ENCODE measurements at places on chromosomes 5 and 9.

DNA sequence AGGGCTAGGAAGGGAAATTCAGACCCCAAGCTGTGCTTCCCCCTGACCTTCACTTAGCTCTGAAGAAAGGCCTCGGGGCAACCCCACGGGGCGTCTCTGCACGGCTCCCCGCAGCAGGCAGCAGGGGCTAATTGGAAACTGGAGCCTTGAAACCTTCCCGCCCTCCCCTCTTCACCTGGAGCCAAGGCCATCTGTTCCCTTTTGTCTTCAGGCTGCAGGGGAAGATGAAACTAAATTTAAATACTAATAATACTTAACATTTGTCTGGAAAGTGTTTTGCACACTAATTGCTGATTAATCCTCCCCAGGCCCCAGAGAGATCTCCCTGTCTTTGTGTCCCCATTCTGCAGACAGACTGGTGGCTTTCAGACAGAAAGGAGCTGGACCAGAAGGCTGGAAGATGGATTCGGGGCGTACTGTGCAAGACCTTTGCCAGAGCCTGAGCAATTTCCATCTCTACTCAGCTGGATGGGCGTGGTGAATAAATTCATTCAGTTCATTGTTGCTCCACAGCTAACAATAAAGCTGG is 34.1 kb upstream of the CPLX2 start:
- DNase-seq = no peak

- no peak for DNase-seq
These were observed 98.5 kb upstream of the LHFPL2 start for GRCh38 chr5:78747055-78747454.

GRCh38 chr5:31251032-31251431 is 57.5 kb downstream of the CDH6 start:
- no peak for DNase-seq

- no peak for DNase-seq
These were observed 73.7 kb downstream of the RCL1 start for GRCh38 chr9:4866239-4866969.

- DNase-seq = no peak
These were observed 43.7 kb upstream of the RFX3 start for GRCh38 chr9:3569529-3569928.

GRCh38 chr9:88191456-88191855 is 53.2 kb upstream of the SPATA31C2 start:
- DNase-seq = no peak

DNA sequence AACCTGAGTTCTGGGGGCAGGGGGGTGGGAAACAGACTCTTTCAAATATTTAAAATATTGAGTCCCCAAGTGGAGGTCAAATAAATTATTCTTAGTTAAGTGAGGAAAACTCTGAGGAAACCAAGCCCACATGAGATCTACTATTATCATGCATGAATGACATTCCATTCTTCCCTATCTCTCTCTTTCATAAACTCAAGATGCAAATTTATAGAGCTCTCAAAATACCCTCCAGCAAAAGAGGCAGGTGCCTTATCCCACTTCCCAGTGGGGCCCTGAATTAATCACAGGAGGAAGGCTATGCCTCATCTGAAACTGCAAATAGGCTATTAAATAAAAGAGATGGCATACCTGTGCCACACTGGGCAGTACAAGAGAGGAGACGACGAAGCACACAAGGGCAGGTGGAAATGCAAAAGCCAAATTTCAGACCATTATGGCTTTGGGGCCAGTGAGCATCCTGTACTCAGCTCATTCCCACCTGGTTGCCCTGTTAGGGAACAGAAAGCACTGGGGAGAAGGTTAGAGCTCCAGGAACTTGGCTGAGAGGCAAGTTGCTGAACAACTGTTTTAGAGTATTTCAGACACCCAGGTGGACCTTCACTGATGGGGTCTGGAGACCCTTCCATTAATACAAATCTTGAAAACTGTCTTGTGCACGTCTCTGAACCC is 102.2 kb upstream of the EQTN start:
- DNase-seq = no peak

GRCh38 chr5:136141561-136141960 is 8.9 kb downstream of the SMAD5 start:
- DNase-seq = no peak

GRCh38 chr9:107175816-107176435 is 107.2 kb upstream of the RAD23B start:
- no peak for DNase-seq

GRCh38 chr9:94771096-94771495 is 44.6 kb downstream of the AOPEP start:
- no peak for DNase-seq

DNA sequence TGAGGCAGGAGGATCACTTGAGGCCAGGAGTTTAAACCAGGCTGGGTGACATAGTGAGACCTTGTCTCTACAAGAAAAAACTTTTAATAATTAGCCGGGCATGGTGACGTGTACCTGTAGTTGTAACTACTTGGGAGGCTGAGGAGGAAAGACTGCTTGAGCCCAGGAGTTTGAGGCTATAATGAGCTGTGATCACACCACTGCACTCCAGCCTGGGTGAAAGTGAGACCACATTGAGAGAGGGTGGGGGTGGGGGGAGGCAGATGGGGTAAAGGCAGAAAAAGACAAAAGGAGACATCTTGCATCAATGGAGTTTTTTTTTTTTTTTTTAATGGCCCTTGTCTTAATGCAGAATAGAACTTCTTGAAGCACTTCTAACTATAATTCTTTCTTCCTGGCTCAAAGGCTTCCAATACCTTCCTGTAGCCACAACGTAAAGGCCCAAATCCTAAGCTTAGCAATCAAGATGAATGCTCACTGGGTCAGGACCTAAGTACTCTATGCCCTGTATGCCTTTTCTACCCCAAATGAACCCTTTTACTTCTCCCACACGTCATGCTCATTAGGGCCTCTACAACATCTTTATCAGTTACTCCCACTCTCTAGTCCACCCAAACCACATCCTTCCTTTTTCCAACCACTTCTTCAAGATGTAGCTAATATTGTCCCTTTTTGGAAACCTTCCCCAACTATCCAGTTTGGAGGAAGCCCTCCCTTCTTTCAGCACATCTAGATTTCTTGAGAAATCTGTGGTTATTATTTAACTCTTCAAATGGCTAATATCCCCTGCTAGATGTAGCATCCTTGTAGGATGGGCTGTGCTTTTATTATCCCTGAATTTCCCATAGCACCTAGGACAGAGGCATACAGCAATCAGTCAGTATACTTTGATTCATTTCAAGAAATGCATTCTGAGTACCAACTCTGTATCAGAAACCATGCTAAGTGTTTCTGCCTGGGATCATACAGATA is 40.8 kb downstream of the CSF2 start:
- DNase-seq = no peak

GRCh38 chr5:62268234-62268633 is 37.8 kb upstream of the KIF2A start:
- peak; percentile 69 for DNase-seq

- DNase-seq = no peak
These were observed 16.4 kb upstream of the ARSB start for GRCh38 chr5:79001471-79001870.

GRCh38 chr9:6562871-6563430 is 82.6 kb downstream of the GLDC start:
- DNase-seq = no peak

DNA sequence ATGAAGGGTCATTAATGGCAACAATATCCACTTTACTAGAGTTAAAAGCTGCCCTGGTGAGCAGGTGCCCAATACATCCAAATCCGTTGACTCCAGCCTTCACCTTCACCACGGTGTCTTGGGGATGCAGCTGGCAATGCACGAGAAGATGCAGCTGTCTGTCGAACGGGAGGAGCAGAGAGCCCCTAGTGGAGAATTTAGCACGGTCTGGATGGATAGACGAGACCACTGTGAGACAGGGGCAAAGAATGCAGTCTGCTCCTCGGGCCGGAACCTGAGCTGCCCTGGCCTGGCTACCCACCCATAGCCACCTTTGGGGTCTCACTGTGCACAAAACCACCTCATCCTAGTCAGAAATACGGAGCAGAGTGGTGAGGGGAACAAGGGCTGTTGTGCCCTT is 35.1 kb downstream of the ADRA1B start:
- DNase-seq = no peak

DNA sequence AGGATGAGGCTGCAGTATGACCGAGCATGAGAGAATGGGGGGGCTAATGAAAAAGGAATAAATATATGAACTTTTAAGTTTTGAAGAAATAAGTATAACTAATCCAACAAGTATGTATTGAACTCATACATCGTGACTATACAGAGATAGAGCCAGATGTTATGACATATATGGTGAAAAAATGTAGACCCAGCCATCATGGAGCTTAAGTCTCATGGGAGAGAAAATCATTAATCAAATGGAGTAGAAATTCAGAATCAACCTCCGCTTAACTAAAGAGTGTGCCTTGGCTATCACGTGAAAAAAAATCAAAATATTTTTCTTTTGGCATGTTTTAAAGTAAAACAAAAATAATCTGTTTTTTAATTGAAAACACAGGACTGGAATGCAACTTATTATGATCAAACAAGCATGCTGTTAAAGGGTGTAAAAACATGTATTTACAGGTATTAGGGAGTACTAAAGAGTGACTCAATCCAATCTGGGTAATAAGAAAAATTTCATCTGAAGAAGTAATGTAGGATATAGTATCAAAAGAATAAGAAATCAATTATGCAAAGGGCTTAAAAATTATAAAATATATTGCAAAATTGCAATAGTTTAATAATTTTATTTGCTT is 868.5 kb upstream of the NUDT12 start:
- DNase-seq = no peak

GRCh38 chr9:269081-269711 is 54.5 kb downstream of the DOCK8 start:
- DNase-seq = no peak

GRCh38 chr9:90847971-90848370 is 46.4 kb downstream of the SYK start:
- DNase-seq = no peak

DNA sequence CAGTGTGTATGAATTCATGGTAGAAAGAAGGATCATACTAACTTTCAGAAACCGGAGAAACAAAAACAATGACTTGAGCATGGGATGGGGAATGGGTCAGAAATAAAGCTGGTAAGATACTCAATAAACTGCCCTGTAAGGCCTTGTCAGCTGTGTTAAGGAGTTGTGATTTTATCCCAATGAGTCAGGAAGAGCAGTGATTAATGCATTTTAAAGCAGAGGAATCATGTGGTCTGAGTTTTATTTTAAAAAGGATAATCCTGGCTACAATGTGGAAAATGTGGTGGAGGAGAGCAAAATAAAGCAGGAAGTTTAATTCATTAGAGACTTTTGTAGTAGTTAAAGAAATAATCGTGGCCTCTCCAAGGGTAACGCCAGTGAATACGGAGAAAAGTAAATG is 28.7 kb downstream of the DHX29 start:
- DNase-seq = no peak

DNA sequence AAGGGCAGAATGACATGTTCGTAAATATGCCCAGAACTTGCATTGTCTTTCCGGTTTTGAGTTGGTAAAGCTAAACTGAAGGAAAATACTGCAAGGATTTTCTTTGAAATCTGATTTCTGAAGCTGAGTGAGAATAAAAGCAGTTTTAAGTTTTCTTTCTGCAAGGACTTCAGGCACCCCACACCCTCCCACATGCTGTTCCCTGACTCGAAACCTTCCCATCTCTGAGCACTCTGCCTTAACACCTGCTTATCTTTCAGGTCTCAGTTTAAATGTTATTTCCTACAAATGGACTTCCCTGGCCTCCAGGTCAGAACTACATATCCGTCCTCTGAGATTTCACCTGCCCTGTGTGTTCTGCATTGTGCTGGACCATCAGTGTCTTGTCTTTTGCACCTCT is 93.8 kb downstream of the KLHL3 start:
- DNase-seq = no peak

- DNase-seq = no peak
These were observed 65.3 kb downstream of the FAM174A start for GRCh38 chr5:100600298-100600994.

GRCh38 chr5:4643190-4643589 is 496.9 kb upstream of the ADAMTS16 start:
- no peak for DNase-seq

DNA sequence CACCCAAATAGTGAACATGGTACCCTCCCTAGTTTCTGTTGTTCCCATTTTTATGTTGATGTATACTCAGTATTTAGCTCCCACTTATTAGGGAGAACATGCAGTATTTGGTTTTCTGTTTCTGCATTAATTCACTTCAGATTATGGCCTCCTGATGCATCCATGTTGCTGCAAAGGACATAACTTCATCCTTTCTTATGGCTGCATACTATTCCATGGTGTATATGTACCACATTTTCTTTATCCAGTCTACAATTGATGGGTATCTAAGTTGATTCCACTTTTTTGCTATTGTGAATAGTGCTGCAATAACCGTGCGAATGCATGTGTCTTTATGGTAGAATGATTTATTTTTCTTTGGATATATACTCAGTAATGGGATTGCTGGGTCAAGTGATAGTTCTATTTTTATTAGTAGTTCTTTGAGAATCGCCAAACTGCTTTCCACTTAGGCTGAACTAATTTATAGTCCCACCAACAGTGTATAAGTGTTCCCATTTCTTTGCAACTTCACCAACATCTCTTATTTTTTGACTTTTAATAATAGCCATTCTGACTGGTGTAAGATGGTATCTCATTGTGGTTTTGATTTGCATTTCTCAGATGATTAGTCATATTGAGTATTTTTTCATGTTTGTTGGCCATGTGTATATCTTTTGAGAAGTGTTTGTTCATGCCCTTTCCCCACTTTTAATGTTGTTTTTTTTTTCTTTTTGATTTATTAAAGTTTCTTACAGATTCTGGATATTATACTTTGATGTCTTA is 79.6 kb downstream of the SMIM15 start:
- no peak for DNase-seq

- no peak for DNase-seq
These were observed 12.7 kb downstream of the MAMDC2 start for GRCh38 chr9:70056211-70056944.

All from NCI-H510A treated with DMSO at 0.1 percent for 48 hours (cell line).